ENCODE measurements at places on chromosomes 7 and 10.

DNA sequence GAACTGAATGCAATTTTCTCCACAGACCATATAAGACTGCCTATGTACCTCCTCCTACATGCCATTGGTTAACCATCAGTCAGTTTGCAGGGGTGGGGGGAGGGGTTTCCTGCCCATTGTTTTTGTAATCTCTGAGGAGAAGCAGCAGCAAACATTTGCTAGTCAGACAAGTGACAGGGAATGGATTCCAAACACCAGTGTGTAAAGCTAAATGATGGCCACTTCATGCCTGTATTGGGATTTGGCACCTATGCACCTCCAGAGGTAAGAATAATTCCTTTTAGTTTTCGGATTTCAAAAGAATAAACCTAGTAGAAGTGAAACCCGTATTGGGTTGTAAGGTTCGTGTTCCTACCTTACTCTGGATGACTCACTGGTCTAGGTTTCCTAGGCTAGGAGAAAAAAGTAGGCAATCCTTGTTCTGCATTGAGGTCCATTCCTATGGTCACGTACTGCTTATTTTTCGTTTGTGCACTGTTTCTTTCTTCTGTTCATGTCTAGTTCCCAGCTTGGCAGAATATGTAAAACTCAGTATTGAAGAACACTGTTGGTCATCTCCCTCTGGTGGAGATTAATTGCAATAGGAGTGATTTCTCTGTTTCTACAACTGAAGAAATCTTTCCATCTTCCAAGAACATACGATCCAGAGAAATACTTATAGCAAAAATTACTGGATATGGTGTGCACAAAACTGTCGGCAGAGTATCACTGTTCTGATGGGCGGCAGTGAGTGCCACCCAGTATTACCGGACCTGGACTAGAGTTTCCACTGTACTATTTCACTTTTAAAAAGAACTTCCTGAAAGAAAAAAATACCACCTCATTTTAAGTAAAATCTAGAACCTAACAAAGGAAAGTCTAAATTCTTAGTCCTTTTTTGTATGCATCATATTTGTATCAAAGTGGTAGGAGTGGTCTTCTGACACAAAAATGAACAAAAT is at the start of gene AKR1C3:
Gene AKR1C3 (plus strand): TSS at position 150 of the 941 bp plus-strand sequence. CDS start 31 bp downstream, at position 181.
- no peak for DNase-seq

DNA sequence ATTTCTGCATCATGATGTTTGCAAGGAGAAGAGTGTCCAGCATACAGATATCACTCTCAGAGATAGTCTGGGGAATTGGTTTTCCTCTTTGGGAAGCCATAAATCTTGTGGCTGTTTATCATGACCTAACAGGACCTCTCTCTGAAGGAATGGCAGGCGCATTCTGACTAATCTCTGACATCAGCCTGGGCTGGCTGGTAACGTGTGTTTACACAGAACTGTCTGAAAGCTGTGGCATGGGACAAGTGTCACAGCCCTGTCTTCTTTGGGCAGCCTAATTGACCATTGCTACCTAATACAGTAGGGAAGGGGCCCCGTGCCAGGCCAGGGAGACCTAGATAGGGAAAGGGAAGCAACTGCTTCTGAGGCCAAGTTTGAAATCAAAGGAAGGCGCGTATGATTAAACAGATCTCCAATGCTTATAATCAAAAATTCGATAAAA is 73.9 kb upstream of the CABCOCO1 start:
- no peak for DNase-seq

DNA sequence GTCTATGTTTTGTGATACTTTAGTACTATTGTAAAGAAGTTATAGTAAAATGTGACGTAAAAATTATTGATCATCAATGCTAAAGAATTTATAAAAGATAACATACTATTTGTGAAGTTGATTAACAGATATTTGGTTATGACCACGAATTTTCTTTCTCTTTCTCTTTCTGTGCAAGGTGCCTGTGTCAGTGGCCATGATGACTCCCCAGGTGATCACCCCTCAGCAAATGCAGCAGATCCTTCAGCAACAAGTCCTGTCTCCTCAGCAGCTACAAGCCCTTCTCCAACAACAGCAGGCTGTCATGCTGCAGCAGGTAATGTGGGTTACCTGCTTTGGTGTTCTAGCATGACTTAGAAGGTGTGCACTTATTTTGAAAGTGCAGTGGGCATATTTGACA is 213.7 kb downstream of the FOXP2 start:
- DNase-seq = no peak

DNA sequence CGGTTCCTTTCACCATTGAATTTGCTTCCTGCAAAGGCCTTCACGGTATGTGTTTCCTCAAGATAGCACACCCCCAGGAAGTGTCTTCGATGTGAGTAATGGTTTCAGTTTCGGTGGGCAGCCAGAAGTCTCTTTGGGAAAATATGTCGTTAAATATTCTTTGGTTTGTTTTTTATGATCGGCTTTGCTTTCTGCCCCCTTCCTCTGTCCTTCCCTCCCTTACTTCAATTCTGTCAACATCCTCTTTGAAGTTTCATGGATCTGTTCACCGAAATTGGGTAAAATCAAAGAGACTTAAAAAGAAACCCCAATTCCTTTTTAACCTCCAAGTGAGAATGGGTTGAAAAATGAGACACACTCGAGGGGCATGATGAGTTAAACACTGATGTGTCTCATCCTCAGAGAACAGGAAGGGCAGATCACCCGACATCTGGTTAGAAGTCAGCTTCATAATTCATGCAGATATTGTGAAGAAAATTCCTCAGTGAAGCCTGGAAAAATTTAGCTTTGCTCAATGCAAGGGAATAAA is 170.8 kb upstream of the HABP2 start:
- no peak for DNase-seq

DNA sequence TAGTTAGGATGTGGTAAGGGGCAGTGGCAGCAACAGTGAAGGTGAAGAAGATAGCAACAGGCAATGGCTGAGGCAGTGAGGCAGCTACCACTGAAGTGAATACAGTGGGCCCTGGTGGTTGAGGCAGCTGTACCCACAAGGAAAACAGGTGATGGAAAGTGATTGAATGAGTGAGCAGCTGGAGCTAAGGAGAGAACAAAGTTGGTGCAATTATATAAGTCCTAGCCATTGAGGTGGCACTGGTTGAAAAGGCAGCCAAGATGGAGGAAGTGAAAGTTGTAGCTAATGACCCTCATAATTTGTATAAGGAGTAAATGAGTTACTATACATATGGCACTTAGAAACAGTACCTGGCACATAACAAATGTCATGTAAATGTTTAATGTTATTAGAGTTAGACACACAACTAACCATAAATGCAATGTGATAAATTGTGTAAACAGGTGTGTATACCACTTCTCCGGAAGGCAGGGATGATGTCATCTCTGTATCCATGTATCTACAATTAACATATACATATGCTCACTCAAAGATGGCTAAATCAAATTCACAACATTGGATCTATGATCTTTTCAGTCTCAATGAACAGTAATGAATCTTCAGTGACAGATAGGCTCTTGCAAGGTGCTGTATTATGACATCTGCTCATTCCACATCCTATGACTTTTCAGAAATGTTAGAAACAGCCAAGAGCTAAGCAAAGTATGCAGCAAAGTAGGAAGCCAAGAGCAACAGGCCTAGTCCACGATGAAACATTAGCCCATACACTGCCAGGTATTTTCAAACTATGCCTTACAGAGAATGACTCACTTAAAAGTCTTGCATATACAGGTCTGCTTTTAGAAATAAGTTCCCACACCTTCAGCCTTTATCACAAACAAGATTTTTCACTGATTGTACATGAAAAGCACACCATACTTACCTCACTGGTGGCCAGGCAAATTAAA is 10.7 kb downstream of the XPNPEP1 start:
- no peak for DNase-seq

DNA sequence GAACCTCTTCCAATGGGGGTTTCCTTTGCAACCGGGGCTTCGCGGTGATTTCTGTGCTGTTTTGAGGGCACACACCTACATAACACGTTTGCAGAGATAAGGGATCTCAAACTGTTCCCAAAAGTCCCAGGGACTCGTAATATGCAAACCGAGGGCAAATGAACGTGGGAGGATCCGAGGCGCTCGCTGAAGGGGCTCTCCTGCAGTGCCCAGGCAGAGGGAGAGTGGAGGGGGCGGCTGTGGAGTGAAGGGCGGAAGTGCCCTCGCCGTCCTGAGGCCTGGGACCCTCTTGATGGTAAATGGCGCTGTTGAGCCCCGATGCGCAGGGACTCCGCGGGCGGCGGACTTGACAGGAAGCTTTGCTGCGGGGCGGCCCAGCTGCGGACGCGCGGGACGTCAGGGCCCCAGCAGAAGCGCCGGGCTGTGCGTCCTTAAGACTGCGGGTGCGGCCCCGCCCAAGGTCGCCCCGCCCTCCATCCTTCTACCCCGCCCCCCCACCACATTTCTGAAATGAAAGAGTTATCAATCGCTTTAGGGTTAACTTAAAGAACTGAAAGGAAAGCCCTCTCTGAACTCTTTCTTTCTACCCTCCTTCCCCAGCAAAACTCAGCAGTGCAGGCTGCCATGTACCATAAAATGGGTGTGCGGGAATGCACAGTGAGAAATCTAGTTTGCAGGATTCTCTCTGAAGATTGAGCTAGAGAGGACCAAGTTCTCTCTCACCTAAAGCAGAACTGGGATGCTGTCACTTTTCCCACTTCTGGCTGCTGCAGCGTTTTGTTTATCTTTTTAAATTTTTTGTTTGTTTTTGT is 151.8 kb upstream of the YAE1 start:
- no peak for DNase-seq

- DNase-seq = no peak
Measured at GRCh38 chr7:15554744-15555143, 7.1 kb downstream of the AGMO start.

DNA sequence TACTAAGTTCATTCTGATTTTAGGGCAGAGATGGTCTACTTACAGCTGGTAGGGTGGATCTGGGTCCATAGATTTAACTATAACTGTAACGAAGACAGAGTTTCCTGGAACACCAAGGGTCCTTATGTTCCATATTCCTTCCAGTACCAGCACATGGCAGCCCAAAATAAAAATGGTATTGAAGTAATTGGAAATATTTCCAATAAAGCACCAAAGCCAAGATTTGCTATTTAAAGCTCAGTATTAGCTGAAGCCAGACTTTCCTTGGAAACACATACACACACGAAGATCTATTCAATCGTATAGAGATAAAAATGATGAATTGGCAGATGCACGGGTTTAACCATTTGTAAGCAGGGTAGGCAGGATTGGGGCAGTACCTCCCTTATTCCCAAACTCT is 289.1 kb upstream of the SORCS1 start:
- no peak for DNase-seq

DNA sequence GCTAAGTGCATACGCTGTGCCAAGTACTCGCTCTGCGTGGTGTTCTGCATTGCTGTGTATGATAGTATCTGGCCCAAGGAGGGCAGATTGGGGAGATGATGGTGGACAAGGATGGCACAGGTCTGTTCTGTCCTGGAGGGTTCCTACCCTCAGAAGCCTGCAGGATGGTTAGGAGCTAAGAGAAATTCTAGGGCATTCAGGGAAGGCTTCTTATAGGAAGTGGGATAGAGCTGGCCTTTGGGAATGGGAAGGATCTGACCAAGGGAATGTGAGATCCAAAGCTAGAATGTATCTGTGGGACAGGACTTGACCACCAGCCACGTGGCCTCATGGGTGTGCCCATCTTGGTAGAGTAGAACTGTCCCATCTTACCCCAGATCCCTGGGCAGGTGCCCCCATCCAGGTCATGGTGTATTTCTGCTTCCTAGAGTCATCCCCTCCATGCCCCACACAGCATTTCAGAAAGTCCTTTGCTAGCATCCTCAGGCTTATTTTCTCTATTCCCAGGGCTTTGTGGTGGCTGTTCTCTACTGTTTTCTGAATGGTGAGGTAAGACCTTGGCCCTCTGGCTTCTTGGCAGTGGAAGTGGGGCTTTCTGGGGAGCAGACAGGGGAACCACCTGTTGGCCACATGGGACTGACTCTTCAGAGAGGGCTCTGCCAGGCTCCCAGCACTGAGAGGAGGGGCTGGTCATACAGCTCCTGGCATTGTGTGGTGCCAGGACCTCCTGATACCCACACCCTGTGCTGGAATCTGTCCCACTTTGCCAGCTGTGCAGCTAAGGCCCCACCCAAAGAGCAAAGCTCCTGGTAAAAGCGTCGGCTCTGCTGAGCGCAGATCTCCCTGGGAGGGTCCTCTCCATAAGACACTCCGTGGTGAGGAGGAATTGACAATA is 52.5 kb downstream of the ADCYAP1R1 start:
- DNase-seq = no peak

DNA sequence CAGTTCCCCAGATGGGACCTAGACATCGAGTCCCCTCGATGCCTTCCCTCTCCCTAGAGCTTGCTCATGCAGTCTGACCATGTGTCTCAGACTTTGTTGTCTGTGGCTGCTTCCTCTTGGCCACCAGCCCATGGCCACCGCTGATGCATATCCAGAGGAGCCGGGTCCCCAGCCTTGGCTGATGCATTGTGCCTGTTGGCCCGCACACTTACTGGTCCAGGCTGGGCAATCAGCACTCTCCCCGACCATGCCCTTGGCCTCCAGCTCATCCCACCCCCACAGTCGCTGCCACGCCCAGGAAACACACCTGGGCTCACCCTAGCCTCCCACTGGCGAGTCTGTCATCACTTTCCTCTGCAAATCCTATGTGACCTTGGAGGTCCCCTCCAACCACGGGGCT is 10.1 kb downstream of the NPC1L1 start:
- peak; percentile 18 for DNase-seq

DNA sequence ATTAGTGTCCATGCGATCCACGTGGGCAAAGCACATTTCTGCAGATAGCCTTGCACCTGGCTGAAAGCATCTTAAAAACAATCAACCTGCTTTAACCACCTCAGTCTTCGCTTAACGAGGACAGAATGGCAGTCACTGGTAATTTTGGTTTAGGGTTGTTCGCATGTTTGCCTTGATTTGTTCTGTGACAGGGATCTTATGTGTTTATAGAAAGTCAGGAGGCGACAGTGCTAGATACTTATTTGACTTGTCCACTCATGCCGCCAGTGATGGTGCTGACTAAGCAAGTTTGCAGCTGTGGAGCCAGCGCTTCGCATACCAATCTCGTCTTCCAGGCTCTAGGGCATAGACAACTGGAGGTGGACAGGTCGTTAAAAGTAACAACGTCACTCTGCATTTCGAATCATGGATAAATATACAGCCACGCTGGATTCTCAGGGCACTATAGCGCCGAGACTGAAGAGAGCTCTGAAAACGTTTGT is 1.2 kb upstream of the TMEM243 start:
- DNase-seq = no peak
